Activated CD4-positive, alpha-beta T cell treated with anti-CD3 and anti-CD28 coated beads for 36 hours (primary cell): ENCODE measurements at places on chromosomes 11 and 22. TPM values are rescaled to one million over a fixed set of nuclear protein-coding genes. Genes with fewer than 3 reads are reported as not detected.

The APOBEC3F gene
- 24.5 TPM for total RNA-seq

DNA sequence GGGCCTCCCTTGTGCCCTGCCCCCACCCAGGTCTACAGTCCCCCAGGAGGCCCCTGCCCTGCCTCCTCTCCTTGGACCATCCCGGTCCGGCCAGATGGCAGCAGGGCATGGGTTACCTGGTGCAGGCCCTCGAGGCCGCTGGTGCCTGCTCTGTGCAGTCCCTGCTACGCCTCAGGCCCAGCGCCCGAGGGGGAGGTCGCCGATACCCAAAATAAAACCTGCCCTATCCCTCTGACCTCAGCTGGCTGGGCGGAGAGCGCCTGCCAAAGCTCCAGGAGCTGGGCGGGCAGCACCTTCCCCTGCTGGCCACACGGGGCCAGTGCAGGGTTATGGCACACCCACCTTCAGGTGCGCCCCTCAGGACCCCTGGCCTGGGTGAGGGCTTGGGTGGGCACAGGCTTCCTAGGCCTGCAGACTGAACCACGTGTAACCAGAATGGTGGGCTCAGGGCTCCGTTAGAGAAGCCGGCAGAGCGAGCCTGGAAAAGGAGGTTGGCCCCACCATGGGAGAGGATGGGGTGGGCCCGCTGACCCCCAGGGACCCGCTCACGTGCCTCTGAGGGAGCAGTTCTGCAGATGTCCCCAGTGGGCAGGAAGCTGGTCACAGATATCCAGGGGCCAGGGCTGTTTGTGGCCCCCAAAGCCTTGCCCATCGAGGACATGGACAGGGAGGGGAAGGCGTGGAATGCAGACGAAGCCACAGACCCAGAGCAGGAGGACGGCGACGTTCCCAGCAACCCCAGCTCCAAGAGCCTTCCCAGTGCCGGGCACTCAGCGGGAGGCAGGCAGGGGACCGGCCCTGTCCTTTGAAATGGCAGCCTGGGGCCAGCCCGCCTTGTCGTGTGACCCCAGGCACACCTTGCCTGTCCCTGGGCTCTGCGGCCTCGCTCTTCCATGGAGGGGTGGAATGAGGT, 1.7 kb upstream of the TNNT3 start:
- no peak for DNase-seq

The KDM4D gene
- 1.5 TPM for total RNA-seq

GRCh38 chr11:33222052-33222750, 35.0 kb upstream of the HIPK3 start:
- no peak for DNase-seq

The TBX1 gene
- not detected for total RNA-seq

The NARS2 gene
- 22.9 TPM for total RNA-seq

- peak; percentile 48 for DNase-seq
Observed at GRCh38 chr11:2173150-2173693, 1.6 kb upstream of the TH start.

The DBX1 gene
- total RNA-seq, result not detected

The MRPL16 gene
- 82.6 TPM for total RNA-seq

DNA sequence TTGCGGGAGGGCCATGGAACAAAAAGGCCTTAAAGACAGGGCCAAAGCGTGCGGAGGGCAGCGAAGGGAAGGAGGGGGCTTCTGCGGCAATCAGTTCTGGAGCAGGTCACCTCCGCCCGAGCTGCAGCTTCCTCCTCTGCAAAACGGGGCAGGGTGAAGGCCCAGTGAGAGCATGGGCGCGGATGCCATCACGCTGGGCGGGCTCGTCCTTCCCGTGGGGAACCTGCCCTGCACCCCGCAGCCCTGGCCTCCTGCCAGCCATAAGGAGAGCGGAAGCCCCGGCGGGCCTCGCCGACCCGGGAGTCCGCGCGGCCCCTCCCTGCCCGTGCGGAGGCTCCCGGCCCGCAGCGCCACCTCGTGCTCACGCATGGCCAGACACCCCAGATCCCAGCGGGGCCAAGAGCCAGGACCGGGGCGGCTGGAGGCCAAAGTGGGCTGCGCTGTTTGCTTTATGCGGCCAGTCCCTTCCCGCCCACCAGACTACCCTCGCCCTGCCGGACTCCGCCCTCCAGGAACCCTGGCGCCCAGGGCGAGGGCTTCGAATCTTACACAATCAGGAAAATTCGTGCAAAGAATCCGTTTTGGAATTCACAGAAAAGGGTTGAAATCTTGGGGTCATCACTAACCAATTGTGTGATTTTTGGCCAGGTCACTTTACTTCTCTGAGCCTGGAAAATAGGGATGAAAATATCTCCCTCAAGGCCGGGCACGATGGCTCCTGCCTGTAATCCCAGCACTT, 16.1 kb downstream of the TSKU start:
- DNase-seq, result peak; percentile 87

DNA sequence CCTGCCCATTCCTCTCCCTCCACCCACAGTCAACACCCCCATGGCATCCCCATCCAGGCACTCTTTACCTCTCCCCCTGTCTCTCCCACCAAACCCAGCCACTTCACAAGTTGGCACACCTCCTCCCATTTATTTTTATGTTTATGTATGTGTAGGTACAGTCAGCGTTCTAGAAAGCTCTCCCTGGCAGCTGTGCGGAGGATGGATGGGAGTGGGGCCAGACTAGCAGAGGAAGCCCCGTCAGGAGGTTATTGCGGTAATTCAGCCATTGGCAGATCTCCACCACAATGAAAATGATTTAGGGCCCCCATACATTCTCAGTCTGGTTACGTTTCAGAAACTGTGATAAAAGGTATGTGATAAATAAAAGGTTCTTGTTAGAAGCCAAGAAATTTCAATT, 51.3 kb downstream of the BTG4 start:
- DNase-seq, result peak; percentile 2

- DNase-seq, result no peak
Observed at GRCh38 chr11:47233051-47233450, 15.6 kb downstream of the ACP2 start.

The OR52N4 gene
- 0.70 TPM for total RNA-seq

DNA sequence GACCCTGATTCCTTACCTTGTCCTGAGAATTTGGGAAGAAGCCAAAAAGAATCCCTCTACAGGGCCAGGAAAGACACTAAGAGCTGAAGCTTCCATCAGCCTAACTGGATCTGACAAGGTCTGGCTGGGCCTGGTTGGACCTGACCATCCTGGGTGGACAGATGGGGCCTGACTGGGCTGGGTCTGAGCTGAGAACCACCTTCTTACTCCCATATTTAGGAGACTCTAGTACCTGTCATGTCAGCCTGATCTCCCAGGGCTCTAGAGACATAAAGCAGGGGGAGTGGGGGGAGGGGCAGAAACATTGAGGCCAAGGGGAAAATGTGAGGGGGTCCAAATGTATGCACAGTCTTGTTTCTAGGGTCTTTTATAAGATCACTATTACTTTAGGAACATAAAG, 129.9 kb downstream of the BUD13 start:
- no peak for DNase-seq
